ENCODE measurements at places on chromosomes 1 and 21. TPM values are rescaled to one million over a fixed set of nuclear protein-coding genes. Genes with fewer than 3 reads are reported as not detected.

DNA sequence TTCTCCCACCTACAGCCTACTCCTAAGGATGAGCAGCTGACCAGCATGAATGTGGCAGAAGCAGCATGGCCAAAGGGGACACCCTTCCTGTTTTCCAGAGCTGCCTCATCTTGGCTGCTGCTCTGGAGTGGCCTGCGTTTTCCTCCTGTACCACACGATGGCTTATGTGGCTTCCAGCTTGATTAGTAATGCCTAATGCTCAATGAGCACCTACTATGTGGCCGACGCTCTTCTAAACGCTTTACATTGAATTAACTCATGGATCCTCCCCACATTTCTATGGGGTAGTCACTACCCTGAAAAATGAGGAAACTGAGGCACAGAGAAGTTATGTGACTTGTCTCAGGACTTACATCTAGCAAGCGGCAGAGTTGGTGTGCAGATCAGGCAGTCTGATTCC is 18.0 kb upstream of the SDHB start:
- DNase-seq, result no peak
- no peaks in the 10 kb centered on the region for H3K27me3 ChIP-seq
- no peak overlapping the region for H3K4me3 ChIP-seq
- no peak overlapping the region for H3K27ac ChIP-seq
- H3K4me1 ChIP-seq, result peaks cover 3% of the 10 kb centered on the region
- H3K36me3 ChIP-seq, result no peaks in the 10 kb centered on the region

ATPAF1 gene
- 76.6 TPM for total RNA-seq

- H3K27me3 ChIP-seq, result no peaks in the 10 kb centered on the region
- DNase-seq, result no peak
- H3K36me3 ChIP-seq, result no peaks in the 10 kb centered on the region
- no peak overlapping the region for H3K4me3 ChIP-seq
- no peaks in the 10 kb centered on the region for H3K4me1 ChIP-seq
These were observed 1148.5 kb downstream of the PLA2G4A start for GRCh38 chr1:187977298-187977697.

DNA sequence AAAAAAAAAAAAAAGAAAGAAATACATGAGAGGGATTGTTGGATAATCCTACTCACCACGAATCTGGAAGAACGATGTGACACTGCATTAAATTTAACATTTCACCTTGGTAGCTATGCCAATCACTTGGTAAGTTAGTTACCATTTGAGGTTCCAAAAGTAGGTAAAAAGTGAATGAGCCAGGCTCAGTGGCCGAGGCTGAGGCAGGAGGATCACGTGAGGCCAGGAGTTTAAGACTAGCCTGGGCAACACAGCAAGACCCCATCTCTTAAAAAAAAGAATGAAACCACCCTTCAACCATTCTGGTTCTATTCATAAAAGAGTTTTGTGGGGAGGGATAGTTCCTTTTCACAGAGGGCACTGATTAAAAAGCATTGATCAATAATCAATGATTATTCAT is 133.6 kb downstream of the ADSS2 start:
- no peak overlapping the region for H3K4me3 ChIP-seq
- no peak for DNase-seq
- H3K4me1 ChIP-seq, result no peaks in the 10 kb centered on the region
- no peaks in the 10 kb centered on the region for H3K36me3 ChIP-seq
- H3K27ac ChIP-seq, result no peak overlapping the region

GRCh38 chr1:229221106-229222019 is 49.5 kb upstream of the RAB4A start:
- no peak overlapping the region for H3K27ac ChIP-seq
- no peaks in the 10 kb centered on the region for H3K27me3 ChIP-seq
- peaks cover 22% of the 10 kb centered on the region for H3K4me1 ChIP-seq
- no peaks in the 10 kb centered on the region for H3K36me3 ChIP-seq
- no peak overlapping the region for H3K4me3 ChIP-seq
- DNase-seq, result no peak

GRCh38 chr1:30885570-30886522 is 22.7 kb downstream of the SDC3 start:
- H3K27ac ChIP-seq, result no peak overlapping the region
- no peaks in the 10 kb centered on the region for H3K36me3 ChIP-seq
- no peak for DNase-seq
- H3K4me3 ChIP-seq, result no peak overlapping the region
- peaks cover 15% of the 10 kb centered on the region for H3K4me1 ChIP-seq

HPCAL4 gene
- total RNA-seq, result 5.4 TPM

NPHS2 gene
- total RNA-seq, result not detected

GRCh38 chr1:229023651-229024300 is 247.1 kb upstream of the RAB4A start:
- peaks cover 10% of the 10 kb centered on the region for H3K4me1 ChIP-seq
- H3K27ac ChIP-seq, result no peak overlapping the region
- H3K27me3 ChIP-seq, result no peaks in the 10 kb centered on the region
- no peak overlapping the region for H3K4me3 ChIP-seq
- no peaks in the 10 kb centered on the region for H3K36me3 ChIP-seq

DNA sequence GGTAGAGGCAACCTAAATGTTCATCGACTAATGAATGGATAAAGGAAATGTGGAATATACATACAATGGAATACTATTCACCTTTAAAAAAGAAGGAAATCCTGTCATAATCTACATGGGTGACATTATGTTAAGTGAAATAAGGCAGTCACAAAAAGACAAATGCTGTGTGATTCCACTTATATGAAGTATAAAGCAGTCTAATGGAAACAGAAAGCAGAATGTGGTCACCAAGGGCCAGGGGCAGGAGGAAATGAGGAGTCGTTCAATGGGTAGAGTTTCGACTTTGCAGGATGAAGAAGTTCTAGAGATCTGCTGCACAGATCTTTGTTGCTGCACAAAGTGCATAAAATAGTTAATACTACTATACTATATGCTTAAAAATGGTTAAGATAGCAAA is 7.8 kb downstream of the DIPK1A start:
- no peaks in the 10 kb centered on the region for H3K36me3 ChIP-seq
- H3K27me3 ChIP-seq, result no peaks in the 10 kb centered on the region
- no peak overlapping the region for H3K4me3 ChIP-seq
- H3K27ac ChIP-seq, result peak overlapping the region; percentile 57
- peaks cover 46% of the 10 kb centered on the region for H3K4me1 ChIP-seq

DNA sequence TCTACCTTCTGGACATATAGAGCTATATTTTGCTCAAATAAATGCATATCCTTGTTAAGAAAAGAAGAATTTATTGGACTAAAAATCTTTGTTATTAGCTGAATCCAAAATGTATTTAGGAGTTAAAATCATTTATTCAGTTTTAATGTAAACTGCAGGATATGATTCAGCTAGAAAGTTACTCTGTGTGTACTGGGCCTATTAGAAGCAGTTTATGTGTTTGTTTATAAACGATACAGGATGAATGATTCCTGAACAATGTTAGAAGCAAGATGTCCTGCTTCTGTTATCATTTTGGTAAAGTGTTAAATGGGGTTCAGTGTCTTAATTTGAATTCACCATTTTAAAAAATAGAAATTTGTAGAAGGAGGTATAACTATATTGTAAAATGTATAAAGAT is 549.2 kb upstream of the ZRANB2 start:
- H3K4me1 ChIP-seq, result no peaks in the 10 kb centered on the region
- no peak for DNase-seq
- no peaks in the 10 kb centered on the region for H3K36me3 ChIP-seq
- H3K4me3 ChIP-seq, result no peak overlapping the region
- H3K27ac ChIP-seq, result no peak overlapping the region
- no peaks in the 10 kb centered on the region for H3K27me3 ChIP-seq

SAMD13 gene
- total RNA-seq, result 1.5 TPM

CSMD2 gene
- 0.20 TPM for total RNA-seq

OR2M3 gene
- total RNA-seq, result not detected

GRCh38 chr1:155553349-155553748 is 9.3 kb downstream of the ASH1L start:
- H3K4me3 ChIP-seq, result no peak overlapping the region
- no peaks in the 10 kb centered on the region for H3K36me3 ChIP-seq
- H3K27ac ChIP-seq, result no peak overlapping the region
- no peak for DNase-seq
- peaks cover 35% of the 10 kb centered on the region for H3K4me1 ChIP-seq
- no peaks in the 10 kb centered on the region for H3K27me3 ChIP-seq
